GM12891 (cell line): ENCODE measurements at places on chromosomes 5 and 9.

- DNase-seq: no peak
Observed at GRCh38 chr9:78235256-78235761, 566 bp upstream of the CEP78 start.

- no peak for DNase-seq
Observed at GRCh38 chr9:110077925-110078324, 130.0 kb downstream of the C9orf152 start.

- DNase-seq: no peak
Observed at GRCh38 chr5:107948377-107948776, 277.6 kb upstream of the EFNA5 start.

GRCh38 chr9:21708260-21708711 is 94.2 kb upstream of the MTAP start:
- no peak for DNase-seq

GRCh38 chr9:82153032-82153431 is 164.5 kb downstream of the SPATA31D1 start:
- DNase-seq: no peak

DNA sequence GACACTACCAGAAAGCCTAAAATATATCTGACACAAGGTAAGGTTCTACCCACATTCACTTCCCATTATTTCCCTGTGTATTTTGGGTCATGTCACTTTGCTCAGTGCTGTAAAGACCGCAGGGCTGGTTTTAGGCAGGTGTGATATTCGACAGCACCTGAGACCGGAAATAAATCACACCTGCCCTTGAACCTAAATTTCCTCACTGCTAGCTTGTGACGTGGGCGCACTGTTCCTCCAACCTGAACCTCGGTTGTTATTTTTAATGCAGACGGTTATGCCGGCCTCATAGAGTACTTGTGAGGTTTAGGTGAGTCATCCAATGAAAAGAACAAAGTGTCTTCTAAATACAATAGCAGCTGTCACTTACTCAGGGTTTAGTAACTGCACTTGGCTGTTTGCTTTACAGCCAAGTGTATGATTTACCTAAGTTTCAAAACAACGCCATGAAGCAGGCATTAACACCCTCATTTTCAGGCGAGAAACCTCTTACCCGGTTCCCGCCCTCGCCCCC is 20.7 kb upstream of the ZNF782 start:
- no peak for DNase-seq

- no peak for DNase-seq
Observed at GRCh38 chr5:35884191-35884769, 27.6 kb downstream of the IL7R start.

- no peak for DNase-seq
Observed at GRCh38 chr5:108924457-108924961, 176.8 kb downstream of the FER start.

- no peak for DNase-seq
Observed at GRCh38 chr5:51622161-51622790, 239.0 kb downstream of the ISL1 start.

DNA sequence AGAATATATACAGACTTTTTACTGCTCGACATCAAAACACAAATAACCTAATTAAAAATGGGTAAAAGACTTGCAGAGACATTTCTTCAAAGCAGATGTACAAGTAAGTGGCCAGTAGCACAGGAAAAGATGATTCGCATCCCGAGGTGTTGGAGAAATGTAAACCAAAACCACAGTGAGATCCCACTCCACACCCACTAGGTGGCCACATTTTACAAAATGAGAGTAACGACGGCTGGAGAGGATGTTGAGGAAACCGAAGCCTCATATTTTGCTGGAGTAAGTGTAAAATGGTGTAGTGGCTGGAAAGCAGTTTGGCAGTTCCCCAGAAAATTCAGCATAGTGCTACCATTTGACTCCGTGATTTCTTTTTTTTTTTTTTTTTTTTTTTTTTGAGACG is 21.3 kb upstream of the GBGT1 start:
- DNase-seq: no peak

- no peak for DNase-seq
Observed at GRCh38 chr5:169325273-169325672, 24.3 kb upstream of the SLIT3 start.

- DNase-seq: no peak
Observed at GRCh38 chr5:31477516-31477915, 54.4 kb downstream of the DROSHA start.

GRCh38 chr5:33272288-33272687 is 168.5 kb upstream of the TARS1 start:
- DNase-seq: no peak

DNA sequence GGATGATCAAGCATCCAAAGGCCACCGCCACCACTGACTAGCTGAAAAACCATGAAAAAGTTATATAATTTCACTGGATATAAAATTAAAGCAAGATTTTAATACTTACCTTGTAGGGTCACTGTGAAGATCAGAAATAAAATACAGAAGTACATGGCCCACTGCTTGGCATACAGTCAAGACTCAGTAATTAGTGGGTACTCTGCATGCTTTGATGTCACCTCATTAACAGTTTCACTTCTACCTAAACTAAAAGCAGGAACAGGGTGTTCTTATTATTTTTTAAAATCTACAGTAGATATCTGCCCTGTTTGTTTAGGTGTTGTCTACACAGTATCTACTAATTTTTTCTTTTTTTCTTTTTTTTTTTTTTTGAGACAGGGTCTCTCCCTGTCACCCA is 66.4 kb downstream of the NFIB start:
- no peak for DNase-seq

DNA sequence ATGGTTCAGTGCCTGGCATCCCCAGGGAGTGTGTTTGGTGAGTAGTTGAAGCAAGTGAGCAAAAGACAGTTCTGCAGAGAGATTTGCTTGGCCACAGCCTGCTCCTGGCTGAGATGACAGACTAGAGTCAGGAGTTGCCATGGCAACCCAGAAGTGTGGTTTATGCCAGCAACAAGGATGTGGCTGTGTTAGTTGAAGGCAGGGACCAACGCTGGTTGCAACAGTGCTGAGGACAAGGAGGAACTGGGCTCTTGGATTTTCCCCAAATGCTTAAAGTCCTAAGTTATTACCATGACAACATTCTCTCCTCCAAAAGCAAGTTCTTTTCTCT is 2.7 kb downstream of the NXNL2 start:
- no peak for DNase-seq

- DNase-seq: no peak
Observed at GRCh38 chr5:104952876-104953275, 1390.3 kb upstream of the NUDT12 start.

- no peak for DNase-seq
Observed at GRCh38 chr9:114616684-114617520, 5.8 kb downstream of the TMEM268 start.

DNA sequence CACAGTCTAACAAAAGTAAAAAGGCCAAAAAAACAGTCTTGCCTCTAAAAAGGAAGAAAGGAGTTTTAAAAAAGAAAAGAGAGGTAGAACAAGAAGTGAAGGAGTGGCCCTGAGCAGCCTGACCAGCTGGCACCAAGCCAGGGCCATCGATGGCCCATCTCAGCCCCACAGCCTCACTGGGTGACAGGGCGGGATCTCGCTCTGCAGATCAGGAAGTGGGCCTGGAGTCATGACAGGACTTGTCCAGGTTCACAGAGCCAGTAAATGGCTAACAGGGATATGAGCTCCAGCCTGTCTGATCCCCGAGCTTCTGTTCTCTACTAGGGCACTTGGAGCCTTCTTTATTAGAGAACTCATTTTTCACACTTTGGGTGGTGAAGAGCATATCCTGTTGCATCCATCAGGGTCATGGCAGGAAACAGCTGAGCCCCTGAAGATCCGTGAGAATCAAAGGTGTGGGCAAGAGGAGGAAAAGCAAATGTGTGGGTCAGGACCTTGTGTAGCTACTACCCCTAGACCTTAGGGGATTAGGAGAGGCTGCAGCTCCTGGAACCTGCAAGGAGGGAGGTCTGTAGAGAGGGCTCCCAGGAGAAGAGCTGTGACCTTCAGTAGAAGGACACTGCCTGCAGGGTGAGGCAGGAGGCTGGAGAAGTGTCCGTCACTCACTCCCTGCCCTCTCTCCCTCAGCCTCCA is 299.0 kb upstream of the MSX2 start:
- DNase-seq: no peak

GRCh38 chr5:150313501-150313900 is 10.8 kb upstream of the ARSI start:
- no peak for DNase-seq

- no peak for DNase-seq
Observed at GRCh38 chr5:109006129-109006528, 258.4 kb downstream of the FER start.

DNA sequence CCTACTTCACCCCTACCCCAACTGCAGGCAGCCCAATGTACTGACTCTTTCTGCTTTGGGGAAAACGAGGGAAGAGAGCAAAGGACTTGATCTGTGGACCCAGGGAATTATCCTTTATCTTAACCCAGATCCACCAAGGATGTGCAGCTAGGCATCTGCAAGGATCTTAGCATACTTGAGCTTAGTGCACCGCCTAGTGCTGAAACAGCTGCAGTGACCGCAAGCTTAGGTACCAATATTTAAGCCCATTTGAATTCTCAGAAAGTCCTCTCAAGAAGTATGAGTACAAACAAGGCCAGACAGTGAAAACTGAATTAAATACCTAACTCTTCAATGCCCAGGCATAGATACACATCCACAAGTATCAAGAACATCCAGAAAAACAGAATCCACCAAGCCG is 576.7 kb upstream of the ADAMTS16 start:
- DNase-seq: no peak

GRCh38 chr9:2477755-2478154 is 143.8 kb upstream of the VLDLR start:
- no peak for DNase-seq

- no peak for DNase-seq
Observed at GRCh38 chr9:35609001-35609819, 4.1 kb downstream of the TESK1 start.

GRCh38 chr9:96122751-96123150 is 179.2 kb downstream of the HSD17B3 start:
- no peak for DNase-seq

- peak; percentile 34 for DNase-seq
Observed at GRCh38 chr5:157744051-157745011, 819 bp downstream of the LSM11 start.

DNA sequence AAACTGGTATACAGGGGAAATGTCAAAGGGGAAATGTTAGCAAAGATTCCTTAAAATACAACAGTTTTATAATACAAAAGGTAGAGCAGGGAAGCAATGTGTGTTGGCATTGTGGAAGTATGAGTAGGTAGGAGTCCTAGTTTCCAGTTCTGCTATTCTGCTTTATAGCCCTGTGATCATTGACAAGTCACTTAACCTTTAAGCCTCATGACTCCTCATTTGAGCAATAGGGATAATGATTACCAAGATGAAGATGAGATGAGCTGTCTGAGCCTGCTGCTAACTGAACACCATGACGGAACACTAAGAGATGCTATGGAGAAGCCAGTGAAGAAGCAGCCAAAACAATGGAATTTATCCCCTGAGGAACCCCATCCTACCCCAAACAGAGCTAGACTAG is 251.7 kb downstream of the PAPPA start:
- no peak for DNase-seq

DNA sequence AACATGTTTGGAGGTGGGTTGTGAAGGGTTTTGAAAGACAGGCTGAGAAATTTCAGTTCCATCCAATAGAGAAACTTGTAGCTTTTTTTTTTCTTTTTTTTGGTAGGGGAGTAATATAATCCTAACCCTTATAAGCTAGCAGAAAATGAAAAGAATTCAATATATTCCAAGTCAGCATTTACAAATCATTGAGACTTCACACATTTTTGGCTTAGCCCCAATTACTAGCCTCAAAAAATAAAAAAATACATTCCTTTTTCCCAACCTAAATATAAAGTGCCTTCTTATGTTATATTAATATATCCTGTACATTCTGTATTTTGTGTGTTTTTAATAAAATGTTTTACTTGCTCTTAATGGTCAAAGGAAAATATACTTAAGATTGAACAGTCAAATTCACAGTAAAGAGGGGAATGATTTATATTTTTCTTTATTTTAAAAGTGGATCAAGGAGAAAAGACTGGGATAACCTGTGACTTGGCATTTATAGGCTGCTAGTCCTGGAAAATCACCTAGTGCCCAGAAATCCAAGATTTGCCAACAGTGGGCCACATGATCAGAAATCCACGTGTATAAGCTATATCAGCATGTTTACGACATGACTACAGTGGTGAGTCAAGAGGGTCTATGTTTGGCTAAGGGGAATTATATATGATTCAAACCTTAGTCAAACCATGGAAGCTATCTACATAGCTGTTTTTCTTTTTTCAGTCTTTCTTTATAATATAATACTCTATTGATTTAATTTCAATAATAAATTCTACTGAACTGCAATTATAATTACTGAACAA is 14.5 kb downstream of the HACD4 start:
- no peak for DNase-seq

DNA sequence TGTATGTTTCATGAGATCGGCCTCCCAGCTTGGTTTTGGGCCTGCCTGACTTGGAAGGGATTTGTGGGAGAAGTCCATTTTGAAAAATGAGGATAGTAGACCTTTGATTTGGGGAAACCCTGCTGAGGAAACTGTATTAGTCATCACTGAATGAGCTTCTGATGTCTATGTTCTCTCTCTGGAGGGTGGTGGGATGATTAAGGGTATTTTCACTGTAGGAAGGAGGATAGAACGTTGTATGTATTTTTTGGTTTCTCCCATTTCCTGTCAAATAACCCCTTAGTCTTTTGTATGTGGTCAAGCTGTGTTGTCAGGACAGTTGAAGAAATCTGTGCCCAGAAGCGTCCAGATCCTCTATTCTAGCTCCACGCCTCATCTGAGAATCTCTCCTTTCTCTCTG is 151.9 kb downstream of the INSYN2B start:
- DNase-seq: no peak

GRCh38 chr5:37836235-37836591 is 3.6 kb downstream of the GDNF start:
- DNase-seq: peak; percentile 14

- DNase-seq: no peak
Observed at GRCh38 chr5:140967226-140967893, 1.1 kb downstream of the PCDHAC2 start.

- DNase-seq: no peak
Observed at GRCh38 chr9:92965061-92965758, 17.9 kb downstream of the FGD3 start.

DNA sequence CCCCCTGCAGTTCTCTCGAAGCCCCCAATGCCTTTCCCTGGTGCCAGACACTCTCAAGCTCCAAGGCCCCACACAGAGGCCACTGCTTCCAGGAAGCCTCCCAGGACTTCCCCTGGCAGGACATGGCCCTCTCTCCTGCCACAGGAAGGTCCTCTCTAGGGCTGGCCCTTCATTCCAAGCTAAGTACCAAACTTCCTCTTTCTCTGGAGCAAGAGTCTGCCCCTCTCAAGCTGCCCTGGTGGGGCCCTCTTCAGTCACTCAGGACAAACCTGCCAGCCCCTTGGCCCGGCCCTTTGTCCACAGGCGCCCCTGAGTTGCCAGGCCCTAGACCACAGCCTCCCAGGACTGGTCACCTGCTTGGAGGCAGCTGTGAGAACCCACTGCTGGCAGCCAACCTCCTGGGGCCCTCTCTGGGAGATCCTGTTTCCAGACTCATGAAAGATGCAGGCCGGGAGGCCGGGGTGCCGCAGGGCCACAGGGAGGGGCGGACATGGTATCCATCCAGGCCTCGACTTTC is 6.6 kb downstream of the NINJ1 start:
- DNase-seq: no peak

- peak; percentile 83 for DNase-seq
Observed at GRCh38 chr9:135499326-135500070, 984 bp upstream of the MRPS2 start.
